Activated T-cell treated with anti-CD3 and anti-CD28 coated beads, Interleukin-2, amount 50 U/mL, for 1 hour (primary cell): ENCODE measurements at places on chromosomes 16 and 17.

DNA sequence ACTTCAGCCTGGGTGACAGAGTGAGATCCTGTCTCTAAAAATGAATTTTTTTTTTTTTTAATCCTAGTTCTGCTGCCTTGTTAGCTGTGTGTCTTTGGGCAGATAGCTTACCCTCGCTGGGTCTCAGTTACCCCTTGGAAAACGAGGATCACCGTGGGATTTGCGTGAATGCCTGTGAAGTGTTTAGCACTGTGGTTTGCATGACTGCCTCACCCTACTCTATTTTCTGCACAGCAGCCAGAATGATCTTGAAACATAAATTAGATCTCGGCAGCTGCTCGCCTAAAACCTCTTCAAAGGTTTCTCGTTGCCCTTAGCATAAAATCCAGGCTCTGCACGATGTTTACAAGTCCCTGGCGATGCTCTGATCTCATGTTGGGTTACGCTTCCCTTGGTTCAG, 71.2 kb upstream of the GRIN2A start:
- no peak for DNase-seq

DNA sequence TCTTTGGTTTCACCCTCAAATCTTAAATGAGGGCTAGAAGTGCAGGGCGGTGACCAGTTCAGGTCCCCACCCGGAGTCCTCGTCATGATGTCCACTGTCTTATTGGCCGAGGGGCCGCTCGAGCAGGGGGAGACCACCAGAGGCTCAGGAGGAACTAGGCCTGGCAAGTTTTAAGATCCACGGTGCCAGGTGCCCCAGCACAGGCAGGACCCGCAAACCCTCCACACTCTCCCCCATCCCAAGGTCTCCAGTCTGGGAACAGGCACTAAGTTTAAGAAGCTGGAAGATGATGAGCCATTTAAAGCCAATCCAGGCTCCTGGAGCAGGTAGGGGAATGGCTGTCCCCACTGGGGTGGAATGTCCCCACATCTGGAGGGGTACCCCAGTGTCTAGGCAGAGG, 4.1 kb downstream of the DLX3 start:
- DNase-seq = no peak

GRCh38 chr16:22217890-22218730, 12.0 kb downstream of the EEF2K start:
- no peak for DNase-seq

DNA sequence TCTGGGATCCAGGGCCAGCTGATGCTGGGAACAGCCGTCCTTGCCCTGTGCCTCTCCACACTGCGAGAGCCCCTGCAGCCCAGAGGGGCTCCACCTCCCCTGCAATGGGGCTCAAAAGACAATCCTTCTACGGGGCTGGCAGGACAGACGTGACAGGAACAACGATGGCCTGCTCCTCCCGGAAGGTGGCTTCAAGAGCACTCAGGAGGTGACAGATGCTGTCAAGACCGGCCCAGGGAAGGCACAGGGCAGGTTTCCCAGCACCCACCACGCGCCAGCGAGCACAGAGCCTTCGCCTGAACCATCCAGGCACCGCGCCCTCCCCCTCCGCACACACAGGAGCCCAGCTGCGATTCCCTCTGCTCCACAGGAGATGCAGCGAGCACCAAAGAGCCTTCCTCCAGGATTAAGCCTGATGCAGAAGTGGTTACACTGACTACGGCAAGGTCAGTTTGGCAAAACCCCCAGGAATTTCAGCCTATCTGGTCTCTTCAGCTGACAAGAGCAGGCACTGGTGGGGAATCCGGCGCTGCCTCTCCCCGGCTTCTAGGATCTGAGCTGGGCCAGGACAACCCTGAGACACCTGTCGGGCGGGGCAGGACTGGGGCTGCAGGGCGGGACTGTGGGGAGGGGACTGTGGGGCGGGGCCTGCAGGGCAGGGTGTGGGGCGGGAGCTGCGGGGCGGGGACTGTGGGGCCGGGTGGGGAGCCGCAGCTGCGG, 103.4 kb downstream of the ZNF778 start:
- no peak for DNase-seq

DNA sequence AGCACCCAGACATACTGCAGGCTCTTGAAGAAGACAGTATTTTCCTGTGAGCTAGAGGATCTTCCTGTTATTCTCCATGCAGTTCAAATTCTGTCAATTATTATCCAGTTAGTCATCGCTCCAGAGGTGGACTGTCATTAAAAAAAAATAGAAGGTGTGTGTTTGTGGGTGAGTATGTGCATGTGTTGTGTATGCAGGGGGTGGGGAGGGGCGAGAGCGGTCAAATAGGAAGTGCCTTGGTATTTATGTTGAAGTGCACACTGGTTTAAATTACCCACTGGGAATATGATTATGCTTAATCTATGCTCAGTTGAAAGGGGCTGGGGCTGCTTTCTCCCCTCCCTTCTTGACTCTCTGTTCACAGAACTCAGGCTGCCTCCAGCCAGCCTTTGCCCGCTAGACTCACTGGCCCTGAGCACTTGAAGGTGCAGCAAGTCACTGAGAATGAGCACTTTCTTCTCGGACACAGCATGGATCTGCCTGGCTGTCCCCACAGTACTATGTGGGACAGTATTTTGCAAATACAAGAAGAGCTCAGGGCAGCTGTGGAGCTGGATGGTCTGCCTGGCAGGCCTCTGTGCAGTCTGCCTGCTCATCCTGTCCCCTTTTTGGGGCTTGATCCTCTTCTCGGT, at the start of gene HSD17B2:
TSS of gene HSD17B2 (plus strand) at position 273 of the 632 bp plus-strand sequence. CDS start at position 445, 172 bp downstream.
- DNase-seq = no peak

DNA sequence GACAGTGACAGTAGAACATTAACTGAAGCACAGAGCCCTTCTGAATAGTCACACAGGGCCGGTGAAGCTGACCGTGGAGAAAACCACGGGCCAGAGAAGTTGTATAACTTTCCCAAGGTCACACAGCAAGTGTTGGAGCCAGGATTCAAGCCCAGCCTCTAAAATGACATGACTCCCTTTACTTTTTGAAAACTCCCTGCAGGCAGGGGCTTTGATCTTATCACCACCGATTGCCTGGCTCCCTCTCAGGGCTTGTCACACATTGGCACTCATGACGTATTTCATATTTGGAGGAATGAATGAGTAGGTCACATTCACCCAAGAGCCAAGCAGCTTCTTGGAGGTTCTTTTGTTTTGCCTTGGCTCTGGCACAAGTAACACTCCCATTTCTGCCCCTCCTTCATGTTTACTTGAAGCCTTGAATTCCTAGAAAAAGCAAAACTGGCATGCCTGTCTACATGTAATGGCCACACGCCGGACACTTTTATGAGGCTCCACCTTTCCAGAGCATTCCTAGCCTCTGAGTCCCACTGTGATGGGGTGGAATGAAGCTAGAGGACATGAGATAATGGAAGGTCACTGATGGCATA, 13.3 kb upstream of the RBBP6 start:
- no peak for DNase-seq

DNA sequence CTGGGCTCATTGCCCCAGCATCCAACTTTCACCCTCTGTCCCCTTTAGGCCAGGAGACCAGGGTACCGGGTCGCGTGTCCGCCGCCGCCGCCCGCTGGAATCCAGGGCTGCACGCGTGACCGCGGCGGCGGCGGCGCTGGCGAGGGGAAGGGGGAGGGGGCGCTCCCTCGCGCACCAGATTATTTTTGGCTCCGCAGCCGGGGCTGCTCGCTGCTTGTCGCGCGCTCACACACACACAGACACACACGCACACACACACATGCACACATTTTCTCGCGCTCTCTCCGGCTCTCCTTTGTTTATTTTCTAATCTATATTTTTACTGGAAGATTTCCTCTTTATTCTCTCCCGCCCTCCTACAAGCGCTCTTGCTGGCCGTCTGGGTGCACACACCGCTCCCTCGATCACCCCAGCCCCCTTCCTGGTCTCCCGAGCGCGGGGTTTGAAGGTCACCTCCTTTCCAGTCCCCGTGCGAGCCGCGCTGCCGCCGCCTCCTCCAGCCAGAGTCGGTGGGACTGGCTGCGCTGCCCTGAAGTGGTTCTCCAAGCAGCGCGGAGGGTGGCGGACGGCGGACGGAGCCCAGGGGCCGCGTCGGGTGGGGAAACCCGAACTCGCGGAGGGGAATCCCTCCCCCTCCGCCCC, 921.4 kb upstream of the EEF2KMT start:
- DNase-seq = no peak

GRCh38 chr17:68484458-68484857, 27.2 kb upstream of the WIPI1 start:
- DNase-seq = no peak

- no peak for DNase-seq
Measured at GRCh38 chr16:5438591-5438990, 341.0 kb upstream of the EEF2KMT start.

DNA sequence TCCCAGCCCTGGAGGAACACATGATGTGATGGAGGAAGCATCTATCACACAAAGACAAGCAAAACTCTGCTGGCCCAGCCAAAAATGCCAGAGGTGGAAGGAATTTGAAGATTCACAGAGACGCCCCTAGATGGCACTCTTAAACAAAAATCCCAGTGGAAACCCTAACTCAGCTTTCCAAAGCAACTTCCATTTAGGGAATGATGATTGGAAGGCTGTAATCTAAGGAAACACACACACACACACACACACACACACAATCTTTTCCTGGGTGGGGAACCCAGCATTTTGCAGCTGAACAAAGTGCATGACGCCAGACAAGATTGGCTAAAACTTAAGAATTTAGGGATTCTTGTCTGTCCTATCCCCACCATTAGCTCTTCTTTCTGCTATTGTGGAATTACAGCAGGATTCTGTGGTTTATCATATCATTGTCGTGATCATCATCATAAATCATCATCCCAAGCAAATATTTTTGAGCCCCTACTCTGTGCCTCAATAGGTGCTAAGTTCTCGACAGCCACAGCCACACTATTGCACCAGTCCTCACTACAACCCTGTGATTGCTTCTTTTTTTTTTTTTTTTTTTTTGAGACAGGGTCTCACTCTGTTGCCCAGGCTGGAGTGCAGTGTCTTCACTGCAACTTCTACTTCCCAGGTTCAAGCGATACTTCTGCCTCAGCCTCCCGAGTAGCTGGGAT, 1.6 kb upstream of the LDAF1 start:
- DNase-seq = no peak

- DNase-seq = peak; percentile 51
Measured at GRCh38 chr17:57294629-57295501, 38.5 kb downstream of the MSI2 start.

- no peak for DNase-seq
Measured at GRCh38 chr17:2939714-2940351, 123.6 kb downstream of the OR1D5 start.

GRCh38 chr17:76138896-76139752, 1.9 kb downstream of the FOXJ1 start:
- no peak for DNase-seq

DNA sequence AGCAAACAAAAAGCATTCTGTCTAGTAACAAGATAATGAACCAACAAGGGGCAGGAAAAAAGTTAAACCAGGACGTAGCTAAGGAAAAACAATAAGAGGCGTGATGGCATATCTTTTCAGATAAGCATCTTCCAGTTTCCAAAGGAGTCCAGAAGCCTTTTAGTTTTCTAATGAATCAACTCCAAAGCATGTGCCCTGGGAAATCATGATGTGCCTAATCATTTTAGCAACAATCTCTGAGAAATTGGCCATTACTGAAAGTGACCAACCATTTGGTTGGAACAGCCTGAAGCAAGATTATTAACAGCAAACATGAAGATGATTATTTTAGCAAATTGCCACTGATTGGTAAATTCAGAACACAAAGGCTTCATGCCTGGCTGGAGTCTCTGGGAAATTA, 440.9 kb upstream of the MAF start:
- DNase-seq = no peak

DNA sequence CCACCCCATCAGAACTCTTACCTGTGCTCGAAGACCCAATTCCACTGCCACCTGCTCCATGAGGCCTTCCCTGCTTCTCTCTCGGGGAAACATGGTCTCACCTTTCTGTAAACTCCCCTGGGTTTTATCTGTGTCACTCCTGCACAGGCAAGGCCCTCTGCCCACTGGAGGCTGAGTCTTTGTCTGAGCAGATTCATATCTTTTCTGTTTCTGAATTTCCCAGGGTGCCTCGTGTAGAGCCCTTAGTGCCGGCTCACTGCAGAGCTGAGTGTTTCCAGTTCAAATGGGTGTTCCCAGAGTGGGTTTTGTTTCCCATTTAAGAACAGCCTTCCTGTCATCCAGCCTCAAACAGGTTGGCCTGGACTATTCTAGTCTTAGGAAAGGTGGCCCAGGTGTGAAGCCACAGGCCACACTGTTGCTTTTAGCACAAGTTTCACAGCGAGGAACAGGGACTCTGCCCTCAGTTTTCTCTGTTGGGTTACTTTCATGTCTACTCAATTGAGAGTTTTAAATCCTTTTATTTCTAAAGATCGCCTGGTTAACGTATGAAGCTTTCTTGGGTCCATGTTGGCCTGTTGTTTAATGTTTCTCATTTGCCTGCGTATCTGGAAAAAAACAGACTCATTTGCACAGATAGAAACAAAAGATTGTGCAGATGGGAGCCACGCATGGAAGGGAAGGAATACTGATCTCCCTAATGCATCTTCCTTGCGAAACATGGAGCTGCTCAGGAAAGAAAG, 228.7 kb downstream of the MSI2 start:
- DNase-seq = no peak

GRCh38 chr17:12024327-12024726, 3.6 kb downstream of the MAP2K4 start:
- DNase-seq = no peak

GRCh38 chr16:8660841-8661301, 13.5 kb upstream of the ABAT start:
- peak; percentile 44 for DNase-seq

DNA sequence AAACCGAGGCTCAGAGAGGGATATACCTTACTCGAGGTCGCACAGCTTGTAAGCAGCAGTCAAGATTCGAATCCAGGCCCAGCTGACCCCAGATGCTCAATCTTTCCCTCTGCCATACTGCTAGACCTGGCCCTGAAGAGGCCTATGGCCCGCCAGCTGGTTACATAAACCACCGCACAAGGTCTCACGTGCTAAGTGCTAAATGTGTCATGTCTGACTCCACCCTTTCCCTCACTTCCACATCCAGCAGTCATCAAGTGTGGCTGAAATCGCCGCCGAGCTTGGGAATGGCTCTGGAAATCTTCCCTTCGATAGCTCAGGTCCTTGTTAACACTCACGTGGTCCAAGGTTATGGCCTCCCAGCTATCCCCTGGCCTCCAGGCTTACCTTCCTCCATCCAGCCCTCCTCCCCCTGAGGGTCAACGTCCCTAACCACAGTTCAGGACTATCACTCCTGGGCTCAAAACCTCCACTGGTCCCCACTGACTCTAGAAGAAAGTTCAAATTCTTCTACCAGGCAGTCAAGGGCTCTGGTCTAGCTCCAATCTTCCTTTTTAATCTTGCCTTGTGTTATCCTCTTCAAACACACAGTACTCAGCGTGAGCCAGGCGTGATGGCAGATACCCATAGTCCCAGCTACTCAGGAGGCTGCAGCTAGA, 3.5 kb downstream of the ZBTB4 start:
- no peak for DNase-seq

DNA sequence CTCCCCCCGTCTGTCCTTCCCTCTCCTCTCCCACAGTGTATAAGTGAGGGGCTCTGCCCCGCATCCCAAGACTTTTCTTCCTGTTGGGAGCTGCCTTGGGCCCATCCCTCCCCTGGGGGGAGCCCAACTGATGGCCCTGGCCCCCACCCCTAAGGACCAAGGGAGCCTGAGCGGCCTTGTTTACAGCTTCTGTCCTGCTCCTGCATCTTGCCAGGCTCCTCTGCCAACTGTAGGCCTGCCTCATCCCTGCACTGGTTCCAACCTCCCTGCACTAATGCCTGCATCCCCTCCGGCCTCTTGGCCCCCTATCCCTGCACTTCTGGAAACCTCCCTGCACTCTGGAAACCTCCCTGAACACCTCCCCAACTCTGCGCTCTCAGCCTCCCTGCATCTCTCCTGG, 1.4 kb upstream of the PAGR1 start:
- DNase-seq = no peak
